ENCODE measurements at places on chromosomes 4 and X.
A peak's percentile ranks its signal among the peaks of the same experiment; 100 is the strongest.

DNA sequence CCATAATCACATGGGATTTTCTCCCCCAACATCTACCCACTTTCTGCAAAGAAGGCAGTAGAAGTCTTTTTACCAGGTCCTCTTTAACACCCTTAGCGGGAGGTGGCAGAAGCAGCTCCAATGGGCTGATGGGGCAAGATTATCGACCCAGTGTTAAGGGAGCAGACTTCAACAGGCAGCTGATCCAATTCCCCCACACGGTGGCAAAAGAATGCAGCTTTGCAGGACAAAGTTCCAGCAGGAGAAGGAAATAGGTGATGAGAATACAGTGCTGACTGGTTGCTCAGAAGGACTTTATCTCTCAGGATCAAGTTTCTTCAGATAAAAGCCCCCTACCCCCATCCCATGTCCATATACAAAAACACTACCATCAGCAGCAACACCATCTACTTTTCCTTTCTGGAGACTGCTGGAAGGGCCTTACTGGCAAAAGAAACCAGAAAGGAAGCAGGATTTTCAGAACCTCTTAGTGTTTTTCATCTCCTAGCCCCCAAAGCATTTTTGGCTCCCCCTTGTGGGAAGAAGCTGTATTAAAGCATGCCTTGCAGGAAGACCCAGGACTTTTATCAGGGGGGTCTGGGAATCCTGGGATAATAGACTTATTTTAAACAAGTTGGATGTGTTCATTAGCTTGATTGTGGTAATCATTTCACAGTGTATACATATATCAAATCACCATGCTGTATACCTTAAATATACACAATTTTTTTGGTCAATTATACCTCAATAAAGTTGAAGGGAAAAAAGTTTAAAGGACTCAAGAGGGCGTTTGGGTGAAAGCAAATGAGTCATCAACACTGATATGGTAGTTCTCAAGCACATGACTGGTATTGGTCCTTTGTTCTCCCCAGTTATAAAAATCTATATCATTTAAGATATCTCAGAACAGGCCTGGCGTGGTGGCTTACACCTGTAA lies 146.4 kb downstream of the GPC3 start:
- peak; percentile 3 for DNase-seq

- peak; percentile 31 for DNase-seq
Measured at GRCh38 chr4:154626793-154627484, 14.5 kb upstream of the FGG start.

DNA sequence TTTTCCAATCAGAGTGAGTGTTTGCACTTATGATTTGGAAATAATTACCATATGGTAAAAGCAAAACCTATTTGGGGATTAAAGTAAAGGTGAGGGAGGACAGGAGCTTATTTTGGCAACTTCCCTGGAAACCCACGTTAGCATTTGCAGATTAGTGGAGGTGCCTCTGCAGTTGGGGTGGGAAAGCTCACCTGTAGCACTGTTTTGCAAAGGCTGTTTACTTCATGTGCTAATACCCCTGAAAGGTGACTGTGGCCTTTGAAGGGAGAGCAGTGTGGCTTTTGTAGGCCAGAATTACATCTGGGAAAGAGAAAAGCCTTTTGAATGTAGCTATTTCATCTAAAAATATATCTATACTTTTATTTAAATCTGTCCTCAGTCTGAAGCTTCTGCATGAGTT lies 9.4 kb downstream of the SUPT20HL1 start:
- DNase-seq, result no peak

GRCh38 chrX:105636667-105637066 lies 185.7 kb upstream of the NRK start:
- no peak for DNase-seq

- DNase-seq, result no peak
Measured at GRCh38 chr4:76681996-76682395, 215.9 kb downstream of the SOWAHB start.

- DNase-seq, result no peak
Measured at GRCh38 chr4:68773699-68774098, 42.1 kb upstream of the UGT2B10 start.

DNA sequence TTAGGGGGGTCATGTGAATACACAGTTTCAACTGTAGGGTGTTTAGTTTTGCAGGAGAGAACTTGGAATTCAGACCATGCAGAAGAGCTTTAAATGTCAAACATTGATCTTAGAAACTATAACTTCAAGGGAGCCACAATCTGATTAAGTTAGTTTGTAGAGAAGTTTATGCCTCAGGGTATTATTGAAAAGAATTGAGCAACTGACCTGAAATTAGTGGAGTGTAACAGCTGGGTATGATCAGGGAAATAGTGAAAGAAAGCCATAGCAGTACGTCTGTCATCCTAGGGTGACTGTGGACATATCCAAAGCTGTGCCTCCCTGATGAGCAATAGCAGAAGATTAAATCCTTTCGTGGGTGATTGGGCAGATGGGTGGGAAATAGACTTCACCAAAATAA lies 63.8 kb downstream of the FAM47B start:
- no peak for DNase-seq

DNA sequence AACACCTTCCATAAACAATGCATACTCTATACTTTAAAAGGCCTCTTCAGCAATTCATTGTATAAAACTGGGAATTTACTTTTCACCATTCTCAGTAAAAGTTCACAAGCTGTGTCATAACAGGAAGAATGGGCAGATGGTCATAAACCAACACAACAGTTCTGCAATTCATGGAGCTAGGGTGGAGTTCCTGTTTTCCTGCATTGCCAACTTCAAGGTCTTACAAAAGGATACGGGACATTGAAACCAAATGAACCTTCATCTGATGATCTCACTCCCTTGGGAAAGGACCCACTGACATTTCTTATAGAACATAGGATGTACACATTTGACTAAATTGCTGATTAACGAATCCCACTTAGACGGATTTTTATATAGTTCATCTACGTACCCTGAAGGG lies 4.1 kb downstream of the KDR start:
- DNase-seq, result peak; percentile 51

DNA sequence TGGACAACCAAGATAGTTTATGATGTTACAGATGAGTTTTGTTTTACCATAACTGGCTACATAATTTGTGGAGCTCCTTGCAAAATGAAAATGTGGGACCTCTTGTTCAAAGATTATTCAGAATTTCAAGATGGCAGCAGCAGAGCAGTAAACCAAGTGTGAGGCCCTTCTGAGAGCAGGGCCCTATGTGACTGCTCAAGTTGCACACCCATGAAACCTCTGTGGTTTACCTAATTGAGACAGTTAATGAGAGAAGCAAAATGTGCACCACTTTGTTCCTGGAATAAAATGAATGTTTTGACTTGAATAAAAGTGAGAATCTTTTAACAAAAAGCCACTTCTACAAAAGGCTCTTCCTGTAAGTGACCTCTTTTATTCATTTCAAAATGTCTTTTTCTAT lies 519.2 kb downstream of the RPA4 start:
- no peak for DNase-seq

- DNase-seq, result no peak
Measured at GRCh38 chr4:83850435-83850834, 314.5 kb downstream of the GPAT3 start.

DNA sequence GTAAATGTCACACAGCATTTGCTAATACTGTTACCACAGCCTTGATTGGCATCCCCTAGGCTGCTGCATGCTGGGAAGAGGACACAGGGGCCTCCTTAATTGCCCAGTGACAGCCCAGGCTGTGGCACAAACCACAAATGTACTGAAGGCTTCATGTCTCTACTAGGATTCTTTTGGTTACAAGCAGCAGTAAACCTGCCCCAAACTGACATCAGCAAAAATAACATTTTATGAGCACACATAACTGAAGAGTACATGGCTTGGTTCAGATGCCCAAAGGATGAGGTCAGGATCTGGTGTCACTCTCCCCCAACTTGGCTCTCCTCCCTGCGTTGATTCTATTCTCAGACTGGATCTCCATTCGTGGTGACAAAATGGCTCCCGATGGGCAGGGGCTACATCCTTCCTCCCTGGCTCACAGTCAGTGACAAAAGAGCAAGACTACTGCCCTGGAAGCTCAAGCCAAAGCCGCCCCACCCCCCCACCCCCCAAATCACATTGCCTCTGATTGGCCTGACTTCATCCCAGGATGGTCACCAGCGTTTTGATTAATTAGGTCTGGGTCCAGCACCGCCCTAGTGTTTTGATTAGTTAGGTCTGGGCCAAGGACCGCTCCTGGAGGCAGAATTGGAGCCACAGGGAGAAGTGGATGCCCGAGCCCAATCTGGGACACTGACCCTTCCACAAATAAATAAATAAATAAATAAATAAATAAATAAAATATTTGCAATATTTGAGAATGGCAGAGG lies 180.5 kb upstream of the RBPJ start:
- DNase-seq, result no peak

DNA sequence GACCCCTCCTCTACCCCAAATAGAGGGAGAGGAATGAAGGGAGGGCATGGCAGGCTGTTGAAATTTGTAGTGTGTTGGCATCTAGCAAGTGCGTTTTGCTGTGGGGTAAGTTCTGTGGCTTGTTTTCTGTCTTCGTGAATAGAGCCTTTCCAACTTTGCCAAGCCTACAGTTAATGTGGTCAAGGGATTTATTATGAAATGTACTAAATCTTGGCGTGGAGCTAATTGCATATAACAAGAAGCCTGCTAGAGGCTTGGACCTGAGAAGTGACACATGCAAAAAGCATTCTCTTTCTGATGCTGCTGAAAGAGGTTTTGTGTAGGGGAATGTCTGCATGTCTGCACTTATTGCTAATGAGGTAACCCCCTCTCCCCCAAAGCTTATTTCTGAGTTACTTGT lies 132.2 kb downstream of the BMPR1B start:
- DNase-seq, result no peak

- no peak for DNase-seq
Measured at GRCh38 chr4:143377611-143378099, 41.0 kb downstream of the GAB1 start.

- no peak for DNase-seq
Measured at GRCh38 chr4:76449362-76449767, 14.3 kb downstream of the SHROOM3 start.

GRCh38 chr4:54915276-54915675 lies 210.1 kb downstream of the KDR start:
- no peak for DNase-seq

Measured in HL-60 (cell line).